ENCODE measurements at places on chromosomes 2 and 18.

DNA sequence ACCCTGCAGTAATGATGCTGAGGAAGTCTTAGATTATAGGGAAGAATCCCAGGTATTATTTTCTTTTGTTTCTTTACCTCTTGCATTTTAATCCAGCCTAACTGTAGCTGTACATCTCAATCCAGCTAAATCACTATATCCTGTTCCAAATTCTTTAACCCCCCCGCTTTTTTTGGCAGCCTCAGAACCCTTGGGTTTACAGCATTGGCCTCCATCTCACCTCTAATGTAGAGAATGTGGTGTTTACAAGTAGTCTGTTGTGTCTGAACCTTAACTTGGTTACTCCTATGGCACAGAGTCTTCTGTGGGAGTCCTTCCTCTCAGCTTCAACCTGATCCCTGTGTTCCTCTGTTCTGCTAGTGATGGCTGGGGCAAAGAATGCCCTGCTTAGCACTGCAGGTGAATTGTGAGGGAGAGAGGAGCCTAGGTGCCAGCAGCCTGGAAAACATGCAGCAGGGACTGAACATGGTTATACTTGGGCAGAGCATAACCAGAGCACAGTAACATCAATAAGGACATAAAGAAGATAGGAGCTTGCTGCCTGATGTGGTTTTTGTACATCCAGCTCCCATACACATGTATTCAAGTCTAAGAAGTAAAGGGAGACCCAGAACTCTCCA is 130.2 kb downstream of the FAM124B start:
- no peak for DNase-seq

DNA sequence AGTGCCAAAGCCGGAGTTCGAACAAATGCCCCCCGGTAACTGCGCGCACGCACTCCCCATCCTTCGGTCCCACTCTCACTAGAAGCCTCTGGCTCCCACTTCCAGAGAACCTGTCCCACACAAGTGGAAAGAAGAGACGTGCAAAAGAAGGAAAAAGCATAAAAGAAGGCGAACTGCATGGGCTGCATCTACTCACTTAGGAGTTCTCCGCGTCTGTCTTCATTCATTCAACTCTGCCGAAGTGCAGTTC is 312 bp downstream of the NR4A2 start:
- no peak for DNase-seq

DNA sequence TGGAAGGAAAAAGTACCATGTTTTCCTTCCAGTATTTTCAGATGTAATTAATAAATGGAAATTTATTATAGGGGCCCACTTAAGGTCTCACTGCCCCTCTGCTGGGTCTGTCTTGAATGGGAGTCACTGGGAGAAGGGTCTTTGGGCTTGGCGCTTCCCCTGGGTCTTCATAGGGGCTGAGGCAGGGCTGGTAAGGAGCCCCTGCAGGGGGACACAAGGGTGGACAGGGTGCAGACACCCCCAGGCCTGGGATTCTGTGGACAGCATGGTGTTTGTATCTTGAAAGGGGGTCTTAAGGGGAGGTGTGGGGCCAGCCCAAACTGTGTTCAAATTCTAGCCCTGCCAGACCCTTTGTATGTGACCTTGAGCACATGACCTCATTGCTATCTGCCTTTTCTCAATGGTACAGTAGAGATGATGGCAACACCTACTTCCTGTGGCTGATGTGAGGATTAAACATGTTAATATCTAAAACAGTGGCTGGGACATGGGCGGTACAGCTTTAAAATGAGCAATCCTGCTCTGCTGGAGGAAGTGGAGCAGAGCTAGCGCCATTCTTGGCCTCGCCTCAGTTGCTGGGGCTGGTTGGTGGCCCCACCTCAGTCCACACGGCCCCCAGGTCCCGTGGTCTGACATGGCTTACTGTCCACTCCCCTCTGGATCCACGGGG is 71.6 kb downstream of the GNAL start:
- DNase-seq, result no peak

DNA sequence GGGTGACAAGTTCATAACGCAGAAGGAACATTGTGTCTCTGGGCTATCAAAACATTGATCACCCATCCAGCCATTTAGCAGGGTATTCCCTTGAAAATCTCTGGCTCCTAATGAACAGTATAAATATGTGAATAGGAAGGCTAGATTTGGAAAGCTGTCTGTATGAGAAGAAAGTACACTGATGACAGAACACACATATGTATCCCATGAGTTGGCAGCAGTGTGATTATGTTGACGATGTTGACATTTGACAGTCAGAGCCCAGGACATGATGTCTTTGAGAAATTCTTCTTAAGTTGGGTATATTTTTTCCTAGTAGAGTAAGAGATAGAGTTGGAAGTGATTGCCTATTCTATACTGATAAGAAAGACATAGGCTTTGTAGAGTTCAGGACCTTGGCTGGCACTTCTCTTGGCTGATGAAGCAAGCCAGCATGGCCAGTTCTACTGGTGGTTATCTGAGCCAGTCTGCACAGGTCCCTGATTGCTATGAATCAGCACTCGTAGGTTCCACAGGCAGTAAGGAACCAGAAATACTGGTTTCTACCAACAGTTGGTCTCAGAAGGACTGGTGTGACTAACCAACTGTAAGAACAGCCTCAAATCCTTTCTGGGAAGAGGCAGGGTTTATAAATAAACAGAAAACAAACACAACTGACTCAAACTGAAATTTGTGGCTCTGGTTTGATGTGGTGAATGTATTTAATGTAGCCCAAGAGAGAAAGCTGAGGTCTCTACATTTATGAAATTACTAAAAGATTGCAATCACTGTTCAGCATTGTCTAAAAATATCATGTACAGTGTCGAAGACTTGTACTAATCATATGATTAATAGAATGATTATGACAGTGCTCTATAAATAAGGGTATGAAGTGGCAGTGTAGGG is 43.9 kb upstream of the RAPH1 start:
- DNase-seq, result peak; percentile 26

- DNase-seq, result no peak
Measured at GRCh38 chr18:68152770-68153169, 562.1 kb downstream of the TMX3 start.

DNA sequence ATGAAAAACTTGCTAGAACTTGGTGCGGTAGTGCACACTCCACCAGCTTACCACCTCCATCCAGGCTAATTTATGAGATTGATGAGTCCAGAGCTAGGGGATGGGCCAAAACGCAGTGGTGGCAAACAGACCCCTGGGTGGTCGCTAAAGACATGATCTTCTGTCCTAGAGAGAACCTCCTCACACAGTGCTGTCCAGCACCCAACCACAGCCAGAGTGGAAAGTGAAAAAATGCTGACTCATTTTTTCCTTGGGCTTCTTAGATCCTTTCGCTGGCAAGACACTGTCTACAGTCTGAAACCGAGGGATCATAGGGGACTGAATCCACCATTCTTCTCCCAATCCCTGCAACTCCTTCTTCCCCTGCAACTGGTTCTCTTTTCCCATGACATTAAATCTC is 4.1 kb downstream of the ANTXR1 start:
- DNase-seq, result no peak

DNA sequence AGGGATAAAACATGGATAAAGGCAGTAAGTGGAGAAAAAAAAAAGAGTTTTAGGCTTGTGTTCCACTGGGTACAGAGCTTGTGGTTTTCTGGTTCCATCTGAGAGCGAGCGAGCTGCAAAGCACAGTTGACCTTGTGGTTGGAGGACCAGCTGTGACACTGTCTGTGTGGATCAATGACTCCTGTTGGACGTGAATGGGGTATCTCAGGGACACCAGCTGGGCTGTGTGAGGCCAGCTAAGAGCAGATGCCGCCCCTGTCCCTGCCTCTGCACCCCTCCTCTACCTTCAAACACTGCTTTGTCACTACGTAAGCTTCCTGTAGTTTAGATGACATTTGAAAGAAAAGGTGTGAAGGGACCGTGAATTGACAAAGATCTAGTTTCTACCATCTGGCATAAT is 67.8 kb downstream of the QPCT start:
- no peak for DNase-seq

GRCh38 chr18:76497021-76497420 is 2.0 kb upstream of the ZNF516 start:
- DNase-seq, result no peak

DNA sequence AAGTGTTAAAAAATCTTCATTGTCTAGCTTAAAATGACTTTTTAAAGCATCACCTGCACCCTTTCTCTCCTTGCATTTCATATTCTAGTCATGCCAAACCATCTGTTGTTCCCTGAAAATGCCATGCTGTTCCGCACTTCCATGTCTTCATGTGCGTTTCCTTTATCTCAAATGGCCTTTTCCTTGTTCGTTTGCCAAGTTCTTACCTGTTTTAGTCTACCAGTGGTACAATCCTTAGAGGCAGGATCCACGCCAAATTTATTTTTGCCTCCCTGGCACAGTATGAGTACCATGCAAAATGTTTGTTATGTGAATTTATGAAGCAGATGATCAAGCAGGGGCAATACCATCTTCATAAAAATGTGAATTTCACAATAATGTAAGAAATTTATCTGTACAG is 37.0 kb downstream of the TMEFF2 start:
- no peak for DNase-seq
